ENCODE measurements at places on chromosomes 6 and 20. TPM values are rescaled to one million over a fixed set of nuclear protein-coding genes. Genes with fewer than 3 reads are reported as not detected.
A peak's percentile ranks its signal among the peaks of the same experiment; 100 is the strongest.

DNA sequence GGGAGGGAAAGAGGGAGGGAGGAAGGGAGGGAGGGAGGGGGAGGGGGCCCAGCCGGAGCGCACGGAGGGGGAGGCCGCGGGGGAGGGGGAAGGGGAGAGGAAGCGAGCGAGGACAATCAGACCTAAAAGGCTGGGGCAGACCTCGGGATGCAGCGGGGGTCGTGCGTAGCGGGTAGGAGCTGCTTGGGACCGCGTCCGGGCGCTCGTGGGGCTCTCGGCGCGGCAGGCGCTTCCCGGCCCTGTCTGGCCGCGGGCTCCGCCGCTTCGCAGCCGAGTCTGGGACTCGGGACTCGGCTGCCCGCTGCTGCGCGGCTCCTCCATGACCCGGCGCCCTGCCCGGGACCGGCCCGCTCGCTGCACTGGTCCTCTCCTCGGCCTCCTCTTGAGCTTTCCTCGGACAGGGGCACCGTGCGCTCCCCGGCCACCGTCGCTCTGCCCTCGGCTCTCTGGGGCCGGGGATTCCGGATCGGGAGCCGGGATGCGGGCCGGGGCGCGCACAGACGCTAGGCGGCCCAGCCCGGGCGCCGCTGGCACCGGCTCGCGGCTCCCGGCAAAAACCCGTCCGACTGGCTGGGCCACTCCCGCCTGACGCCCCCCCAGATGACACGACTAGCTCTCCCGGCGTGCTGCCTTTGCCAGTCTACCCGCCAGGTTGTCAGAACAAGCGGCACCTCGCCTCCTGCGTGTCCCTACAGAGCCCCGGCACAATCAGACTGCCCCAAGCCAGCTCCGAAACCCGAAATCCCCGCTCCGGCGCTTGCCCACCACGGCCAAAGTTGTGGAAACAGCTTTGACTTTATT is 2.2 kb downstream of the TFAP2A start:
- DNase-seq = peak; percentile 55

- no peak for DNase-seq
Observed at GRCh38 chr6:12001004-12001705, 11.0 kb upstream of the HIVEP1 start.

GRCh38 chr6:169784821-169785340 is 33.5 kb downstream of the ERMARD start:
- DNase-seq = no peak

Gene UBE3D
- total RNA-seq = 6.9 TPM

Gene CALHM6
- not detected for total RNA-seq

Gene CDSN
- not detected for total RNA-seq

Gene LAMA4
- total RNA-seq = 1.8 TPM

Data from SJSA1 (cell line).